ENCODE measurements at places on chromosomes 2 and 18.

- DNase-seq = no peak
Measured at GRCh38 chr2:15991231-15991630, 50.9 kb downstream of the MYCN start.

- DNase-seq = no peak
Measured at GRCh38 chr2:10238396-10238795, 64.3 kb upstream of the HPCAL1 start.

DNA sequence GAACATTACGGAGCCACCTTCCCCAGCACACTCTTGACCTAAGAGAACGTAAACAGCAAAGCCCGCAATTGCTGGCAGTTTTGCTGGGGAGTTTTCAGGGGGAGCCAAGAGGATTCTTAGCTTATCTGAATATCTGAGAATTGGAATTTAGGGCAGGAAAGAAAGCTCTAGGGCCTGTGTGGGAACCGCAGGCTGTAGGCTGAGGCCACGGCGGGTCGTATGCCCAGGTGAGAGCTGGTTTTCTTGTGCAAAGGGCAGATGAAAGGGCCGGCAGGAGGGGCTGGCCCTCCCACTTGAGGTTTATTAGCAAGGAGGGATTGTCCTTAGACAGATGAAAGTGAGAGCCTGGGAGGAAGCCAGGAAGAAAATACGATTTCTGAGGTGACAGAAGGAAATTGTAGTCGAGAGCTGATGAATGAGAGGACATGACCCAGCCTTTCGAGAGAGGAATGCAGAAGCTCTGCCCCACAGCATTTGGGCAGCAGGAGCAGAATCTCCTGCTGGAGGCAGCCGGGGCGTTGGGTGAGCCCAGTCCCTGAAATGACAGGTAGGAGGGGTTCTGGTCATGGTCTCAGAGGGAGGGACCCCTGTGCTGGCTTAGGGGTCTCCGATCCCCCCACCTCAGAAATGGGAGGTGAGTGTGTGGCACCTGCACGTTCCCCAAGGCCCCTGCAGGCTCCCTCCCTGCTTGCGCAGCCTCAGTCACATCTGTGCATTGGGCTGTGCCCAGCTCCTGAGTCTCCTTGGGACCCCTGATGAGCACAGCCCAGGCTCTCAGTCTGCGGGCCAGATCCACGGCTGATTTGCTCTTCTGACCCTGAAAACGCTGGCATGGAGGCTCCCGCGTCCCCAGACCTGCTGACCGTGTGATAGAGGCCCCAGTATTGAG, 61.1 kb downstream of the CABLES1 start:
- DNase-seq = no peak

DNA sequence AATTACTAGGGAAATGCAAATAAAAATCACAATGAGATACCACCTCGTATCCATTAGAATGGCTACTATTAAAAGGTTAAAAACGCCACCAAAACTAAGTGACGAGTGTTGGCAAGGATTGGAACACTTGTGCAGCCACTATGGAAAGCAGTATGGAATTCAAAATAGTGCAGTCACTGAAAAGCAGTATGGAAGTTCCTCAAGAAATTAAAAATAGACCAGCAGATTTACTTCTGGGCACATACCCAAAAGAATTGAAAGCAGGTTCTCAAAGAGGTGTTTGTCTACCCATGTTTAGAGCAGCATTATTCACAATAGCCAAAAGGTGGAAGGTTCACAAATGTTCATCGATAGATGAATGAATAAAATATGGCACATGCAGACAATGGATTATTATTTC, 149.7 kb upstream of the STON1 start:
- DNase-seq = no peak

DNA sequence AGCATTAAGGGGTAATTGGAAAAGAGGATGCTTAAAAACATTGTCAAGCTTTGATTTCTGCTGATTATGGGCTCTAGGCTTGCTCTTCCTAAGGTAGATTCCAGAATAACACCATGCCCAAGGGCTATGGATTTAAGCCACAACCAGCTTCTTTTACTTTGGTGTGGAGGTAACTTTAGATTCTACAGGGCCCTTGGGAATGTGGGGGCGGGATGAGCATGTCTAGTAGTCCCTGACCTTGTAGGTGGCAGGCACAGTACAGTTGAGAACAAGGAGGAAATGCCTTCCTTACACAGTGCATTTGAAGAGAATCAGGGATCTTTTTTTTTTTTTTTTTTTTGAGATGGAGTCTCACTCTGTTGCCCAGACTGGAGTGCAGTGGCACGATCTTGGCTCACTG, 364.2 kb downstream of the NYAP2 start:
- no peak for DNase-seq

DNA sequence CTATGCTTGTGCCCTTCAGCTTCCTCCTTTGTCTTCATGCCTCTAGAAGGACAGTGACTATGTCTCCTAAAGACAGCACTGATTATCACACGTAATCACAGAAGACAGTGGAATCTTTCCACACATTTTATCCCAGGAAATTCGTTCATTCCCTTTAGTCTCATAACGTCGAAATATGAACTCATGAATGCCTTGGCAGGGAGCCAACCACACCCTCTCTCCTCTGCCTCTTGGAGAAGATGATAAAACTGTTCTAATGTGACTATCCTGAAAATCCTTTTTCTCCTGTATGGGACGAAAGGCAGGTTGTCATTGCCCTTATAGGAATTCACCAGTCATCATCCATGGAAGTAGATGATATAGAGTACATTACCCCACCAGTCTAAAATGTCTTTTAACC, 726.6 kb upstream of the FANCL start:
- no peak for DNase-seq

DNA sequence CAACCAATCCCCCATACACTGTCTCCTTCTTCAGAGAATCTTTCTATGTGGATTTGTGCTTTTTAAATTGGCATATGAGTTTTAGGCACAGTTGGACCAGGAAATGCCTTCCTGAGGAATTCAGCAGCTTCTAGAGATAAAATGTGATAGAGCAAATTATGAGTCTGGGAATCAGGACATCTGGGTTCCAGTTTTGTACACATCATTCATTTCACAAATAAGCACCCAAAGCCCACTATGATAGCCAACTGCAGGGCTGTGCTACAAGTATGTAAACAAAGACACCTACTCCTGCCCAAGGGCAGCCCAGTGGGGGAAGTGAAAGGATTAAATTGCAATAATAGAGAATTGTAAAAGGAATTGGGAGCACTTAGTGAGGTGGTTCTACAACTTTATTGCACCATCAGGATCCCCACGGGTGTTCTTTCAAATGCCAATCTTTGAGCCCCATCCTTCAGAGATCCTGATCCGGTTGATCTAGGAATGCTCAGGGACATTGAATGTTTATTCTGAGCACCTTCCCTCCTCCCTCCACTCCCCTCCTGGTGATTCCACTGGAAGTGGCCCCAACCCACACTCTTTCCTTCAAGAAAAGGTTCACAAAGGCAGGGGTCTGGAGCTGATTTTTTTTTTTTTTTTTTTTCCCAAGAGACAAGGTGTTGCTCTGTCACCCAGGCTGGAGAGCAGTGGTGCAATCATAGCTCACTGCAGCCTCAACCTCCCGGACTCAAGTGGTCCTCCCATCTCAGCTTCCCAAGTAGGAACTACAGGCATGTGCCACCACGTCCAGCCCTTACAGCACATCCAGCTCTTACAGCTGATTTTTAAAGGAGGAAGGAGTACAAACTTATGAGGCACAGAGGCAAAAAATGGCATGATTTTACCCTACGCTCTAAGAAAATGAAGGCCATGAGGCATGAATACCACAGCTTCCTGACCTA, 11.1 kb upstream of the KCMF1 start:
- no peak for DNase-seq
